ENCODE measurements at places on chromosomes 13 and 19.
A peak's percentile ranks its signal among the peaks of the same experiment; 100 is the strongest.

DNA sequence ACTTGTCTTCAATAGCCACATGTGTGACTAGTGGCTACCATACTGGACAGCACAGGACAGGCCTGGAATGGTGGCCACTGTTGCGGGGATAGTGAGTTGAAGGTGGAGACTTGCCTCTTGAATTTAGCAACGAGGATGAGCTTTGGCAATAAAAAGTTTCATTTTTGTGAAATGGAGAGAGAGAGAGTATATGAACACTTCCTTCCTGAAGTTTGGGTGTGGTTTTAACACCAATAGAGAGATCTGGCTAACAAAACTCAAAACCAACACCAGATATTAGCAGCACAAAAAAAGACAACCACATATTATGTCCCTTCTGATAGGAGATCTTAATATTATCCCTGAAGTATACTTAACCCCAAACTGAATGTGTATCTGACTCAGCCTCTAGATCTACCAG lies 6.3 kb upstream of the LRFN3 start:
- peak; percentile 53 for DNase-seq

GRCh38 chr19:44806291-44806690 lies 2.6 kb upstream of the BCAM start:
- no peak for DNase-seq

GRCh38 chr13:47017476-47017875 lies 120.6 kb upstream of the HTR2A start:
- no peak for DNase-seq

GRCh38 chr13:34675626-34676025 lies 266.4 kb upstream of the NBEA start:
- no peak for DNase-seq

DNA sequence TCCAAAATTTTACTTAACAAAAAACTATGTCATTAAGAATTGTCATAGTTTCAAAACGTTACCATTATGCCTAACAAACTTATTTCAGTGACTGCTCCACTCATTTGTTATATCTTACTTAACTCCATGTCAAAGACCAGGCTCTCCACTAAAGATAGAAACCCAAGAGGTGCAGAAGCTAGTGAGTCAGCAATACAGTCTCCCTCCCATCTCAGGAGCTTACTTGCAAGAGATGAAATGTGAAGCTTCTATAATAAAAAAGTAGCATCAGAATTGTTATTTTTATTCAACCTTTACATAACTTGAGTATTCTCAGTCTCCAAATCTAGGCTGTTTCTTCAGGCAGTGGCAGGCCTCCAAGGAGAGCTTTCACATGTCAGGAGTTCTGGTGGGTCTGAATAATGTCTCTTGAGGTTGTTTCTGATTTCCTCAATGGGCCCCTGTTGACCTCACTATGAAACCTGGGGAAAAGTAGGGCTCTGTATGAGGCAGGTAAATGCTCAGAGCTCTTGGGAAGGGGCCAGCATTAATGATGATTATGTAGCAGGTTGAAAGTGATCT lies 242.0 kb downstream of the NDFIP2 start:
- no peak for DNase-seq

- DNase-seq: no peak
Measured at GRCh38 chr19:45468803-45469131, 971 bp downstream of the FOSB start.

DNA sequence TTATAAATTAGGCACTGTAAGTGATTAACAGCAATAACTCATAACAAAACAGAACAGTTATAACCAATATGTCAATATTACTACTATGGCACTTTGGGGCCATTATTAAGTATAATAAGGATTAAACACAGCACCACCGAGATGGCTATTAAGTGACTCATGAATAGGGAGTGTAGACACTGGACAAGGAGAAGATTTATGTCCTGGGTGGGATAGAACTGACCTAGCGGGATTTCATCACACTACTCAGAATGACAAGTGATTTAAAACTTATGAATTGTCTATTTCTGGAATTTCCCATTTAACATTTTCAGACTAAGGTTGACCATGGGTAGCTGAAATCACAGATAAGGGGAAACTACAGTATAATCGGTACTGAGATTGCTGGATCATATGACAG lies 79.0 kb upstream of the SLC7A1 start:
- no peak for DNase-seq

- no peak for DNase-seq
Measured at GRCh38 chr13:43475140-43475539, 311.6 kb downstream of the ENOX1 start.

- no peak for DNase-seq
Measured at GRCh38 chr19:49594993-49595818, 4.2 kb downstream of the PRR12 start.

DNA sequence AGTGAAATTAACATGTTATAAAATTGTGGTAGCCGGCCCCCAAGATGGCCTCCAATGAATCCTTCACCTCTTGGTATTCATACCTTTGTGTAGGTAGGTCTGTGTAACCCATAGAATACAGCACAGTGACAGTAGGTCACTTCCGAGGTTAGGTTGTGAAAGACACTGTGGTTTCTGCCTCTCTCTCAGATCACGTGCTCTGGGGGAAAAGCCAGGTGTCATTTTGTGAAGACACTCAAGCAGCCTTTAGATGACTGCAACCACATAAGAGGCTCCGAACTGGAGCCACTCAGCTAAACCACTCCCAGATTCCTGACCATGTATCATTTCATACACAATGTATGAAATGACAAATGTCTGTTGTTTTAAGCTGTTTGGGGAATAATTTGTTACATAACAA lies 9.8 kb upstream of the USPL1 start:
- DNase-seq: peak; percentile 22

DNA sequence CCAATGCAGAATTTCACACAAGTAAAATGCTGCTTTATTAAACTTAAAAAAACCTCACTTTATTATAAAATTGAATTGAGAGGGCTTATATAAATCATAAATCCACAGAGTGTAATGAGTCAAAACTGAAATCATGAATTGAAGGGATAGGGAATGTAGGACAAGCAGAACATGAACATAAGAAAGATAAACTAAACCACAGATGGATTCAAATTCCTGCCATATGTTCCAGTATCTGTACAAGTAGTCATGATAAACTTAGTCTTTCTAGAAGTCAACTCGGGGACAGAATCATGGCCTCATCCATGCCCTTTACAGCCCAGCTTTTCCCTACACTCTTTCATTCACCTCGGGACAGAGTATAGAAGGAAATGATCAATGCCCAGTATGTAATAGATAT lies 16.6 kb downstream of the LMO7 start:
- no peak for DNase-seq

DNA sequence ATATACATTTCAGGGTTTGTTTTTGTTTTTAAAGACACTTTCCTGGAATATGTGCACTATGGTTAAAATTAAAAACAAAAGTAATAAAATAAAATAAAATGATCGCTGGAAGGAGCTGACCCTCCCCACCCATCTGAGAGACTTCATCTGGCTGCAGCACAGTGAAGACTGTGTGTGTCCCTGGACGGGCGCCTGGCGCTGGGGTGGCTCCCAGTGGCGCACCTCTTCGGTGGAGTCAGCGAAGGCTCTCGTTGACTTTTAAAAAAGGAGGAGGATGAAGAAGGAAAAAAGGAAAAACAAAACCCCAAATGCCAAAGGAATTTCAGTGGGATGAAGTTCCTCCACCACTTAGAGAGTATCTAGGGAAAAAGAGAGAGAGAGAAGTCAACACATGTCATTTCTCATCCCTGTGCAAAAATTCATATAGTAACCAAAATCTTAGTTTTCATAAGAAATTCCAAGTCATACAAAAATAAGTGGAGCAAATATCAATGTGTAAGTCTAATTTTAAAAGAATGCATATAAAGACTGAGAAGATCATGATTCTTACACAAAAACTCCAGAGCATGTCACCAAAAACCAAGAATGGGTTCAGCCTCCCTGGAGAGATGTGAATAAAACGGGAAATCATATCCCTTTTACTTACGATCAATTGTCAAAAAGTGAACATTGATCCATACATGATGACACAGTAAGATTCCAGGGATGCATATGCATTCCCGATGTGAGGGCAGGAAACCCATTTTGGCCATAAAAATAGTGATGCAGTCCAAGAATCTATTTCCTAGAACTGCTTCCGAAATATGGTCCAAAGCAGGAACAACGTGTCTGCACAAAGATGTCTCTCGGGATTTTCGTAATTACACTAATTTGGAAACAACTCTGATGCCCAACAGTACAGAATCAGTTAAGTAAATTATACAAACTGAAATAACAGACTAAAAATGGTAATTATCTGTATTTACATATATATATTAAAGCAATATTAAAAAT lies 123.8 kb downstream of the STK24 start:
- DNase-seq: no peak

GRCh38 chr13:111227405-111227804 lies 93.0 kb upstream of the TEX29 start:
- DNase-seq: no peak

- DNase-seq: no peak
Measured at GRCh38 chr13:89061821-89062220, 1390.7 kb downstream of the SLITRK5 start.

- DNase-seq: no peak
Measured at GRCh38 chr13:23434491-23434890, 989 bp upstream of the SACS start.

DNA sequence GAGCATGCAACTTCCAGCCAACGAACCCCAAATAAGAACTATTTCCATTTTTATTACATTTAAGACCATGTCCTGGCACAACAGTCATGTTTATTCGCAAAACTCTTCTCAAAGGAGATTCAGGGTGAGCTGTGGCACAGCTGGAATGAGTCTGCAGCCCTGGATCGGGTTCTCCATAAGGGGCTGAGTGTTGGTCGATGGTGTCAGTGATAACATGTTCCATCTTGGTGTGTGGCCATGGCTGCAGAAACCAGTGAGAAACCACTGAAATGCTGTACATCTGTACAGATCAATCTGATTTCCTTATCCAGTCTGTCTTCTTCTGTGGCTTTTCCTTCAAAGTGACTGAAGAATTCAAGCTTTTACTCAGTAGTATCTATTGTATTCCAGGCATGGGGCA lies 15.2 kb downstream of the FAM124A start:
- DNase-seq: no peak

DNA sequence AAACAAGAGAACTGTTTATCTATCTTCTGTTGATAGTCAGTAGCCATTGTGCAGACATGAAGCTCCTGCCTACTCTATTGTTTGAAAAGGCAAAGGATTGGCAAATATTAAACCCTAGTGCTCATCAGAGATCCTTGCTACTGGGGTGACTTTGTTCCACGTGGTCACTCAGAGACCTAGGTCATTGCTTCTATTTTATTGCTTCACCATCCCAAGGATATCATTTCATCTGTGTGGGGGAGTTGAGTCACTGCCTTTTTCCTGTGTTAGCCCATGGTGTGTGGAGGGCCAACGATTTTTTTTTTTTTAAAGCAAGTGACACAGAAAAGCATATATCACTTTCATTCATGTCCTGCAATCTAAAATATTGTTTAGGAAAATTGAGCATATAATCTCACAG lies 254.1 kb upstream of the RXFP2 start:
- peak; percentile 57 for DNase-seq

- no peak for DNase-seq
Measured at GRCh38 chr19:3024870-3025548, 4.1 kb downstream of the TLE2 start.

- peak; percentile 68 for DNase-seq
Measured at GRCh38 chr19:40908976-40909375, 26.9 kb upstream of the CYP2A7 start.

GRCh38 chr13:89869312-89869711 lies 1478.2 kb upstream of the MIR17HG start:
- no peak for DNase-seq

DNA sequence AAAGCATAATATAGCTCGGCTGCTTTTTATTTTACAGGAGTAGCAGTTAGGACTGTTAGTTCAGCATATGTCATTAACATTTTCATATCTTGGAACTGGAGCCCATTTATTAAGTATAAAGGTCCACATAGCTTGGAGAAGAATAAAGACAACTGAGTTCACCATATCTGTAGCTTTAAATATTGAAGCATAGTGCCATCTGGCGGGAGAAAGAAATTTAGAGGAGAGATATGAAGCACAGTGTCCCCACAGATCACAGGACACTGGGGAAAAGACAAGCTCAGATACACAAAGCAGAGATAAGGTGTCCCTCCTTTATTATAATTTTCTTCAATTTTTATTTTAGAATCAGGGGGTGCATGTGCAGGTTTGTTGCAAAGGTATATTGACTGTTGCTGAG lies 104.7 kb upstream of the FREM2 start:
- DNase-seq: peak; percentile 23

- DNase-seq: no peak
Measured at GRCh38 chr13:45411631-45412030, 6.5 kb downstream of the SLC25A30 start.

DNA sequence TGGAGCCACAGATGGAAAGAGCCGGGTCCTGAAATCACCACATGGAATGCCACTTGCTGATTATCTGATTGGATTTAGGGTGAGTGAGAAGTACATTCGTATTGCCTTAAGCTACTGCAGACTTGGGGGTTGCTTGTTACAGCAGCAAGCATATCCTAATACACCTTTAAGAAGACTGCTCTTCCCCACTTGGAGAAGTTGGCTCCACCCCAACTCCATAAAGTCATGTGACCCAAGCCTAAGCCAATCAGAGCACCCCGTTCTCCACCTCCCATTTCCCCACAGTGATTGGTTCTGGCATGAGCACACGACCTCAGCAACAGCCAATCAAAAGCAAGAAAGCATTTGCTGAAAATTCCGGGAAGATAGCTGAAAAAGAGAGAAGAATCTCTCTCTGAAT lies 23.1 kb downstream of the CACNA1A start:
- no peak for DNase-seq

All from MV-4-11 (cell line).